ENCODE measurements at places on chromosomes 11 and 22. TPM values are rescaled to one million over a fixed set of nuclear protein-coding genes. Genes with fewer than 3 reads are reported as not detected.

DNA sequence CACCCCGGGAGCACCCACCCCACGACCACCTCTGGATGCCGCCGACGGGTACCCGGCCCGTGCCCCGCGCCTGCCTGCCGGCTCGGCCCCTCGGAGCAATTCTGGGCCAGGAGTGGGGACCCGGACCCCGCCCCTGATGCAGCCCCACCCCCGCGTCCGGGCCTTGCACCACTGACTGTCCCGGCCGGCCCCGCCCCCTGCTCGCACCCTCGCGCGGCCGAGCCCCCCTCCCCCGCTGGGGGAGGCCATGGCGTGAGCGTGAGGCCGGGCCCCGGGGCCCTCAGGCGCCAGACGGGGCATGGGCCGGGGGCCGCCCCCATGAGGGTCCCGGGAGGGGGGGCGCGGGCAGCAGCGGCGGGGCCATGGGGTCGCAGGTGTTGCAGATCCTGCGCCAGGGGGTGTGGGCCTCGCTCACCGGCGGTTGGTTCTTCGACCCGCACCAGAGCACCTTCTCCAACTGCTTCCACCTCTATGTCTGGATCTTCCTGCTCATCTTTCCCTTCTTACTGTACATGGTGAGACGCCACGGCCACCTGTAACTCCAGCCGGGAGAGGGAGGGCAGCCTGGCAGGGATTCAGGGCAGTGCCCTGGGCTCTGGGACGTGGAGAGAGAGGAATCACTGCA is 486 bp downstream of the PCNX3 start:
- peak; percentile 89 for DNase-seq

- peak; percentile 19 for DNase-seq
Measured at GRCh38 chr11:69658626-69659450, 16.3 kb downstream of the LTO1 start.

Gene LIF
- 24.6 TPM for polyA plus RNA-seq

DNA sequence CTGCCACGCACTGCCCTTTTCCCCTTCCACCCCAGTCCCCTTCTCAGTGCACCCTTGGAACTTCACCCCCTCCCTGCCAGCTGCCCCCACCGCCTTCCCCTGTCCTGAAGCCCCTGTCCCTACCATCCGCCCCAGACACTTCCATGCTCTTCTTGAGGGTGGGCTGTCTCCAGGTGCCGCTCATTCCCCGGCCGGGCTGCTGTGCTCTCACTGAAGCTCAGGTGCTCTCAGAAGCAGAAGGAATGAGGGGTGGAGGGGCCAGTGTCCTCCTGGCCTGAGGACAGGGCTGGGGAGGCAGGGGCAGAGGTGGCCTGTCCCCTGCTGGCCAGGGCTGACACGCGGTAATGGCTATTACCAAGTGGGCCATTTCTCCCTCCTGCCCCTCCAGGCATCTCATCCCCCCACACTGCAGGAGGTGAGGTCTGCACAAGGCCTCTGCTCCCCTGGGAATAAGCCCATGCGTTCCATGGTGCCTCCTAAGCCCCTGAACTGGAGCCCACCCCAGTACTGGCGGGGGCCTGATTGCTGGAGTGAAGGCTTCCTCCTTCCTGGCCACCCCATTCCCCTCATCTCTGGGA is 6.6 kb upstream of the BID start:
- no peak for DNase-seq

- DNase-seq = no peak
Measured at GRCh38 chr11:75100314-75100713, 3.6 kb upstream of the OR2AT4 start.

DNA sequence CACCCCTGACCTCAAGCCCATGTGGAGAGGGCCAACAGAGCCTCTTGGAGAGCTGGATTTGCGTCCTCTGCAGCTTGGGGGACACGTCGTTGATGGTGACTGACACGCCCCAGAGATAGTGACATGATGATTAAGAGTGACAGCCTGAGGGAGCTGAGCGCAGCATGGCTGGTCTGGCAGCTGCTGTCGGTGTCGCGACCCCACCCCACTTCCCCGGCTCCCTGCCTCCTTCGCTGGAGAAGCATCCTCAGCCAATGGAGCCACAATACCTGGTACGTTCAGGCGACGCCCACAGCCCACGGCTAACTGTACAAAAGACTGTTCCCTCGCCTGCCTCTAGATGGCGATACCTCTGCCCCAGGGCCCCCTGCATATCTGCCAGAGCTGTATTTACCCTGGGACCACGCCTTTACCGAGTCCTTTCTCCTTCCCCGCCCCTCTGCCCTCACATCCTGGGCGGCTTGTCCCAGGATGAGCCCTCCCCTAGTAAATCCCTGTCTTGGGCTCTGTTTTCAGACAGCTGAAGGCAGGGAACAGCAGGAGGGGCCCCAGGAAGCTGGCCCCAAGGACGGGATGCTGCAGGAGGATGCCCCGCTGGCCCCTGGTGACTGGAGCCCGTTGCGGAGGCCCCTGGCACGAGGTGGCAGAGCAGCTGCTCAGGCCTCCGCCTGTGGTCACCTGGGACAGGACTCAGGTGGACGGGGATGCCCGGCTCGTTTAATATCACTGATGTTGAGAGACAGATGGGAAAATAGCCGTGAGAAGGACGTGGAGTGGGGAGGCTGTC is 90.6 kb downstream of the RPS6KA4 start:
- peak; percentile 89 for DNase-seq

DNA sequence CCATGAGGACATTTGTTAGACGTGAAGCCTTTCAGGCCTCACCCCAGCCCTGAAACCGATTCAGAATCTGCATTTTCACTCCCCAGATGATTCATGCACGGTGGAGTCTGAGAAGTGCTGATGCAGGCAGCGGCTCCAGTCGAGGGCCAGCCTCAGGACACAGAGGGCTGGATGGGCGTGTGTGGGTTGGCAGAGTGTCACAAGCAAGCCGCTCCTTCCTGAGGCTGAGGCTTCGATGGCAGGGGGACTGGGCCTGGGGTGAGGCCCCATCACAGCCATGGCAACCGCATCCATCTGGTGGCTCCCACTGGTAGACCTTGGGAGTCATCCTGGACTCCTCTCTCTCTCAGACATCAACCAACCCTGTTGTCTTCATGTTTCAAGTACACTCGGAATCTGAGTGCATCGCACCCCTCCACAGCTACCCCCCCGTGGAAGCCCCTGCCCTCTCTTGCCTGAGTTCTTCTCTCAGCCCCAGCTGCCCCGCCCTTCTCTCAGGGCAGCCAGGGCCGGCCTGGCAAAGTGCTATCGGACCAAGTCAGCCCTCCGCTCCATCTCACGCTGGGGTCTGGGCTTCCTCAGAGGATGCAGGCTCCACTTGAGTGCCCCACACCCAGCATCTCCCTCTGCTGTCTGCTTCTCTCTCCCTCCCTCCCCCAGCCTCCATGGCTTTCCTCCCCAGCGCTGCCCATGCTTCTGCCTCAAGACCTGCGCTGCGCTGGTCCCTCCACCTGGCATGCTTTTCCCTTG is 10.6 kb downstream of the KCNC1 start:
- no peak for DNase-seq

Gene KCNJ11
- polyA plus RNA-seq = 0.13 TPM

- DNase-seq = no peak
Measured at GRCh38 chr11:64367931-64368672, 9.1 kb downstream of the RPS6KA4 start.

Gene TMEM135
- 3.0 TPM for polyA plus RNA-seq

DNA sequence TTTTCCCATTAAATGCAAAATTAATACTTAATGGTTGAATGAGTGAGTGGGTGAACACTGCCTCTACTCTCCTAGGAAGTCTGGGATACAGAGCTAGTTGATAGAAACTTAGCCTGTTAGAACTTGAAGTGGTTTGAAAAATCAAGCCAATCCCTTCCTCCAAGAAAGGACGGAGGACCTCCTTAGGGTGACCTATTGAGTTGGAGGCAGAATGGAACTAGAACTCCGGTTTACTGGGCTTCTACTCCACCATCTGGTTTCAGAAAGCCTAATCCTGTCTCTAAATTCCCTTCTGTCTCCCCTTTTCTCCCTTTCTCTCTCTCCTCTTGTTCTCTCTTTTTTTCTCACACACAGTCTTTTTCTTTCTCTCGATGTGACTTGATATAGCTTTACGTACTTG is 19.6 kb upstream of the IL18BP start:
- no peak for DNase-seq

Gene CLTCL1
- polyA plus RNA-seq = 8.6 TPM

Gene INS
- polyA plus RNA-seq = not detected

GRCh38 chr11:10886652-10887250 is 28.9 kb upstream of the ZBED5 start:
- DNase-seq = no peak

Data from SK-N-SH (cell line).